ENCODE measurements at places on chromosomes 6 and 20.

DNA sequence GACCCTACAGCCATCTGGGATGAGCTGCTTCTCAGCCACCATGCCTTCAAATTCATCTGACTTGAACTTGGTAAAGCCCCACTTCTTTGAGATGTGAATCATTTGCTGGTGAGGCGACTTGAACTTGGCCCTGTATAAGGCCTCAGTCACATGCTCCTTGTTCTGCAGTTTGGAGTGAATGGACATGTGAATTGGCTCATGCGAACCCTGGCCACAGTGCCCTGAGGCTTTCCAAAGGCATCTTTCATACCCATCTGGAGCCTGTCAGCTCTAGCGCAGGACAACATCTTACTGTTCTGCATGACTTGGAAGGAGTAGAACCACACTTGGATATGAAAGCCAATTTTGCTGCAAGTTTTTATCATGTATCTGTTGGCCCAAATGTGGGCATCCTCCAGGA lies 244.0 kb upstream of the FAM83B start:
- DNase-seq: no peak

- no peak for DNase-seq
Observed at GRCh38 chr6:155125906-155126305, 130.8 kb downstream of the TIAM2 start.

GRCh38 chr6:35035481-35036030 lies 105.6 kb downstream of the TCP11 start:
- no peak for DNase-seq

- peak; percentile 71 for DNase-seq
Observed at GRCh38 chr6:21587961-21588480, 5.5 kb upstream of the SOX4 start.

GRCh38 chr6:170035901-170036304 lies 255.0 kb downstream of the DLL1 start:
- no peak for DNase-seq

DNA sequence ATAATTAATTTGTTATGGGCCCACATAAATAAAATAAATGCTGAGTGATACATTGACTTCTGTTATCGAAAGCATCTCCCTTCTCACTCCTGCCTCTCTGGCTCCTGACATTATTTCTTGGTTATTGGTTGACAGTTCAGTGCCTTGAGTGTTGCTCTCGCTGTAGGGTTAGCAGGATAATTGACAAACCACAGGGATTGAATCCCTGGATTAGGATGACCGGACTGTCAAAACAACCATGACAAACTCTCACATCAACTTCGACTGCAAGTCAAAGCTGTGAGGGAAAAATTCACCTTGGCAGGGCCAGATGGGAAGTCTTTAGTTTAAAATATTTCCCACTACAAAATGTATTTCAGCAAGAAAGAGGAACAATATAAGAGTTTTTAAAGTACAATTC lies 245.4 kb upstream of the TFAP2D start:
- no peak for DNase-seq

- no peak for DNase-seq
Observed at GRCh38 chr6:167590193-167590592, 236.5 kb upstream of the AFDN start.

- DNase-seq: no peak
Observed at GRCh38 chr6:43268355-43268700, 25.0 kb downstream of the TTBK1 start.

GRCh38 chr6:44332585-44332984 lies 9.9 kb upstream of the SPATS1 start:
- DNase-seq: no peak

- no peak for DNase-seq
Observed at GRCh38 chr6:44474190-44474631, 86.7 kb downstream of the CDC5L start.

GRCh38 chr20:46328200-46328882 lies 20.0 kb upstream of the CDH22 start:
- no peak for DNase-seq

DNA sequence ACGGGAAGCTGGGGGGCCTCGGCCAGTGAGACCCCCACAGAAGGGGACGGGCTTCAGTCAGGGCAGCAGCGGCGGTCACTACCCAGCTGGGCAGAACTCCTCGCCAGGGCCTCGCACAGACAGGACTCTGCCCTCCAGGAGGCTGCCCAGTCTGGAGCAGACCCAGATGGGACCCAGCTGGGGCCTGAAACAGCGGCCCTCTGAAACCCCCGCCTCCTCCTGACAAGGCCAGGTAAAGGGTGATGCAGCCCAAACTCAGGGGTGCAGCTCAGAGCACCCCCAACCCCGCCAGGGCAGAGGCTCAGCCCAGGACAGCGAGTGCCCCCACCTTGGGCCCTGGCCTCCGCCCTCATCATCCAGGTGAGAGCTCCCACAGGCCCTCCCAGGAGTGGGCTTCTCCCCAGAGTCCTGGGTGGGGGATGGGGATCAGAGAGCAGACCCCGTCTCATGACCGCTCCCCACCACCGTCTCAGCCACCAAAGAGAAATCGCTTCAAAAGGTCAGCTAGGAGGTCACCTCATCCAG lies 2.2 kb downstream of the EEF1A2 start:
- no peak for DNase-seq

DNA sequence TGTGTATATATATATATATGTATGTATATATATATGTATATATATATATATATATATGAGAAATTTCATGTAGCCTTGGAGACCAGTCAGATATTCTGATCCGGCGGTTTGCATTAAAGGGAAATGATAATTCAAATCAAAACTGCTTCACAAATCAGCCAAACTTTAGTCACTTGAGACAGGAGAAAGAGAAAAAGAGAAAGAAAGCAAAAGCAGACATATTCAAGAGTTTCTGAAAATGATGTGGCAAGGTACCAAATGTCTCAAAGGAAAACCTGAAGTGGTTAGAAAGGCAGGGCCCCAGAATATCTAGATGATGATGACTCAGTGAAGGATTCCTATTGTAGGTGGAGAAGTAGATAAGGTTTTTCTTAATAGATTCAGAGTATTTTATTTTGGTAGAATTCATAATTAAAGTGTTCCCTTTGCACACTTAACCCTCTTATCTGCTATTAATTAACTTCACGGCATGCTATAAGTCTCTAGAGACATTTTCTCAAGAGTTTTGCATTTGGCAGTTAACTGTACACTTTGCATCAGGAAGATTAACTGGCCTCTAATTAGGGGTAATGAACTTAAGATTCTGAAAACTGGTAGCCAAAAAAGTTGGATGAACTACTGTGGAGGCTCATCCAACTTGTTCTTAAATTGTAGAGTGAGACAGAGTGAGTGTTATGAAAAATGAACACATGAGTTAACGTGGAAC lies 50.1 kb upstream of the ASF1A start:
- no peak for DNase-seq

GRCh38 chr6:112773187-112773586 lies 426.1 kb downstream of the RFPL4B start:
- DNase-seq: no peak

- DNase-seq: no peak
Observed at GRCh38 chr20:37598100-37598543, 70.4 kb upstream of the BLCAP start.

DNA sequence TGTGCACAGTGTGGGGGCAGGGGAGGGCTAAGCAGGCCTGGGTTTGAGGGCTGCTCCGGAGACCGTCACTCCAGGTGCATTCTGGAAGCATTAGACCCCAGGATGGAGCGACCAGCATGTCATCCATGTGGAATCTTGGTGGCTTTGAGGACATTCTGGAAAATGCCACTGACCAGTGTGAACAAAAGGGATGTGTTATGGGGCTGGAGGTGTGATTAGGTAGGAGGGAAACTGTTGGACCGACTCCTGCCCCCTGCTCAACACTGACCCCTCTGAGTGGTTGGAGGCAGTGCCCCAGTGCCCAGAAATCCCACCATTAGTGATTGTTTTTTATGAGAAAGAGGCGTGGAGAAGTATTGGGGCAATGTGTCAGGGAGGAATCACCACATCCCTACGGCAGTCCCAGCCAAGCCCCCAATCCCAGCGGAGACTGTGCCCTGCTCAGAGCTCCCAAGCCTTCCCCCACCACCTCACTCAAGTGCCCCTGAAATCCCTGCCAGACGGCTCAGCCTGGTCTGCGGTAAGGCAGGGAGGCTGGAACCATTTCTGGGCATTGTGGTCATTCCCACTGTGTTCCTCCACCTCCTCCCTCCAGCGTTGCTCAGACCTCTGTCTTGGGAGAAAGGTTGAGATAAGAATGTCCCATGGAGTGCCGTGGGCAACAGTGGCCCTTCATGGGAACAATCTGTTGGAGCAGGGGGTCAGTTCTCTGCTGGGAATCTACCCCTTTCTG lies 44.0 kb upstream of the TTPAL start:
- DNase-seq: no peak

DNA sequence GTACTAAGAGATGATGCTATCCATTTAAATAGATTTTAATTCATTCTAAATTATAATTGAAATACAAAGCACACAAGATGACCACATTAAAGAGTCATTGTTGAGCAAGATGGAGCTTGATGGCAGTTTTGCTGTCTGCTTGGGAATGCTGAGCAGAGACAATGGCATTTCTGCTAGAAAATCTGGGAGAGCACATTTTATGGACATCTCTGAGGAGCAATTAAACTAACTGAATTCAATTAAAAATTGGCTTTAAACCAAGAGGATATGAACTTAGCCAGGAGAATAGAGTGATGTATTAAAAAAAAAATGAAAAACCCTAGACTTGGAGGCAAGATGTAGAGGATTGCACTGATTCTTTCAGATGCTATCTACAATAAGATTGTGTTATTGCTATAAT lies 19.1 kb upstream of the ADGRB3 start:
- DNase-seq: no peak
